Stimulated activated CD8-positive, alpha-beta memory T cell treated with anti-CD3 and anti-CD28 coated beads, Interleukin-4, amount 100 ng/mL, for 1 hour (primary cell): ENCODE measurements at places on chromosomes 16 and 17.

DNA sequence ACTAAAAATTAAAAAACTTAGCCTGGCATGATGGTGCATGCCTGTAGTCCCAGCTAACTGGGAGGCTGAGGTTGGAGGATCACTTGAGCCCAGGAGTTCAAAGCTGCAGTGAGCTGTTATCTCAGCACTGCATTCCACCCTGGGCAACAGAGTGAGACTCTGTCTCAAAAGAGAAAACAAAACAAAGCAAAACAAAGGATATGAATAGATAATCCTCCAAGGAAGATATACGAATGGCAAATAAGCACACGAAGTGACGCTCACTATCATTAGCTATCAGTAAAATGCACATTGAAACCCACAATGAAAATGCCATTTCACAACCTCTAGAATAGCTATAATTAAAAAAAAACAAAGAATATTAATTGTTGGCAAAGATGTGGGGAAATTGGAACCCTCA is 386.2 kb upstream of the CCL2 start:
- no peak for DNase-seq

- no peak for DNase-seq
These were observed 668 bp downstream of the MMP15 start for GRCh38 chr16:58026139-58026704.

DNA sequence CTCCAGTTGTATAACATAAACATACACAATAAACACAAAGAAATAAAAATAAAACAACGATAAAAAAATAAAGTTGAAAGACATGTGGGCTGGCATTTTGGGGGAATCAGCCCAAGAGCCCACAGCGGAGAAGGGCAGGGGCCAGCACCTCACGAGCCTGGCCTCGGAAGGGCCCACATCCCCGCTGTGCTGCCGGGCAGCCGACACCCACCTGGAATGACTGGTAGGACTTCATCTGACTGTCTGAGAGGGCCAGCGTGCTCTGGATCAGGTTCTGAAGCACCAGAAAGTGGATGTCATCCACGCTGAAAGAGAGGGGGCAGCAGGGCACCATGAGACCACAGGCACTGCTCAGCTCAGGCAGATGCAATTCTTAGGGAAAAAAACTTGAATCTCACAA is 73.5 kb downstream of the GTF3C1 start:
- no peak for DNase-seq

- no peak for DNase-seq
These were observed 6.9 kb downstream of the SNTB2 start for GRCh38 chr16:69193855-69194254.

DNA sequence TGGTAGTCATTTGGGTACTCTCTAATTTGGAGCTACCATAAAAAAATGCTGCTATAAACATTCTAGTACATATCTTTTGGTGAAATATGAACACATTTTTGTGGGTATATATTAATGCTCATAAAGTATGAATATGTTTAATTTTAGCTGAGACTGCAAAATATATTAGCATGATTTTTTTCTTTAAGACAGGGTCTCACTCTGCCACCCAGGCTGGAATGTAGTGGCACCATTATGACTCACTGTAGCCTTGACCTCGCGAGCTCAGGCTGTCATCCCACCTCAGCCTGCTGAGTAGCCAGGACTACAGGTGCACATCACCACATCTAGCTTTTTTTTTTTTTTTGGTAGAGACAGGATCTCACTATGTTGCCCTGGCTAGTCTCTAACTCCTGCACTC is 371.7 kb downstream of the SOX9 start:
- no peak for DNase-seq

DNA sequence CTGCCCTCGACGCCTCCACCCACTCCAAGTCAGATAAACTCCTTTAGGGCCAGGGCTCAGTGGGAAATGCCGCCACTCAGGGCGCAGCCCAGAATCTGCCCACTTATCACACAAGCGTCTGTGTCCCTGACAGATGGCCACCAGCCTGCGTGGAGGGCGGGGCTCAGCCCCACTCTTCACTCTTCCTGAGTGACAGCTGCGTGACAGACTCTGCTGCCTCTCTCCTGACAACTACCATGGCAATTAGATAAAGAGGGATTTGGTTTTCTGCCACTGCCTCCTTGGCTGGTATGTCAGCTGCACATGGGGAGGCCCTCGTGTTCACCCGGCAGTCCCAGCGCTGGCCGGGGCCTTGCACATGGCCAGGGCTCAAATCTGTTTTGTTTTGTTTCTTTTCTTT is 96.2 kb downstream of the RTN4RL1 start:
- no peak for DNase-seq

GRCh38 chr17:70610161-70610560 is 440.8 kb downstream of the KCNJ2 start:
- DNase-seq: no peak

DNA sequence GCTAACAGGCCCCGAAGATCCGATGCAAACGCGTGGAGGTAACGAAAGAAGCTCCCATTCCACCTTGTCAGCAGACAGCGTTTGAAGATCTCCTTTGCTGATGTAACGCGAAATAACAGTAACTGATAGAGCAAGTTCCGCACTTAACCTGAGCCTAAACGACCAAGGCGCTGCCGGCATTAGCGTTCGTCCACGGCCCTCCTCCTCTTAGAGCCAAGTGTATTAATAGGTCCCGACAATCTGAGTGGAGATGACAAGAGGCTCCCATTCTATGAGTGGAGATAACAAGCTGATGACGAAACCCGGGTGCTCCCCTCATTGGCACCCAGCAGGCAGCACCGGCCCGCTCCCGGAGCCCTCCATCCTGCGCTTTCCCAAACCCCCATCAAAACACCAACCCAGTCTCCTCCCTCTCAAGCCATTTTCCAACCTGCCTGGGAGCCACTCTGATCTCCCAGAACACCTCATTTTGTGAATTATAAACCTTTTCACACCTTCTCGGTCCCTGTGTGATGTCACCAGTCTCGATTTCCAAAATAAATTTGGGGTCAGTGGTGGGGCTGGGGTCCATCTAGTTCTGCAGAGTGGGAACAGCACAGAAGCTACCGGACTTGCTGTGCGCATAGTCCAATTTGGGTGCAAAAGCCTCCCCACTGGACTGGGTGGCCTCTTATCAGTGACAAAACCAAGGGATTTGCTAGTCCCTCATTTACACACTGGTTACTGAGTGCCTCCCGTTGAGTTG is 35.4 kb upstream of the ARL4D start:
- DNase-seq: no peak

DNA sequence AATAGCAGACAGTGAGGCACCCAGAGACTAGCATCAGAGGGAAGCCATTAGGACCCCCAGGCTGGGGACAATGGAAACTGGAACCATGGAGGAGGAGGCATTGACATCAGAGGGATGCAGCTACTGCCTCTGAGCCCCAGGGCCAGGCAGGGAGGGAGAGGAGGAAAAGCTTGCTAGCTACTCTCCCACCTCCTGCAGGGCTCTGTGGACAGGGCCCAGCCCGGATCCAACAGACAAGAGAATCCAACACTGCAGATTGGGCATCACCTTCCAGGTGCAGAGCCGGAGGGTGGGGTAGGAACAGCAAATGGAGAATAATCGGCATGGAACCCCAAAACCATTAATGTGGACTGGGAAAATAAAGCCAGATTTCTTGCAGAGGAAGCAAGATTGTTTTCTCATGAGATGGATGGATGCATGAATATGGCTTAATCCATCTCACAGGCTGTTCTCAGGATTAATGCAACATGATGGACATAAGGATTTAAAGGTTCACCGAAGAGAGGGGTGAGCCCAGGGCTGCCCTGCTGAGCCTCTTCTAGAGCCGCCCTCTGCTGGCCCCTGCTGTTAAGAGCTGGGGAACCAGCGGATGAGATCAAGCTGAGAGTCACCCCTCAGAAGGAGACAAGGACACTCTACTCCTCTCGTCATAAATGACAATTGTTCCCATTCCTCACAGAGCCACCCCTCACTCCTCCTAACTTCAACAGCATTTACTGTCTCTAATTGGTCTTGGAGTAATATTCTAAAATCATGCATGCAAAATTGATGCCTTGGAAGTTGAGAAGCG is 48.8 kb downstream of the DNAH3 start:
- no peak for DNase-seq

GRCh38 chr16:86392436-86393152 is 117.7 kb upstream of the FOXF1 start:
- DNase-seq: no peak

GRCh38 chr17:8558144-8558543 is 72.4 kb downstream of the MYH10 start:
- no peak for DNase-seq

DNA sequence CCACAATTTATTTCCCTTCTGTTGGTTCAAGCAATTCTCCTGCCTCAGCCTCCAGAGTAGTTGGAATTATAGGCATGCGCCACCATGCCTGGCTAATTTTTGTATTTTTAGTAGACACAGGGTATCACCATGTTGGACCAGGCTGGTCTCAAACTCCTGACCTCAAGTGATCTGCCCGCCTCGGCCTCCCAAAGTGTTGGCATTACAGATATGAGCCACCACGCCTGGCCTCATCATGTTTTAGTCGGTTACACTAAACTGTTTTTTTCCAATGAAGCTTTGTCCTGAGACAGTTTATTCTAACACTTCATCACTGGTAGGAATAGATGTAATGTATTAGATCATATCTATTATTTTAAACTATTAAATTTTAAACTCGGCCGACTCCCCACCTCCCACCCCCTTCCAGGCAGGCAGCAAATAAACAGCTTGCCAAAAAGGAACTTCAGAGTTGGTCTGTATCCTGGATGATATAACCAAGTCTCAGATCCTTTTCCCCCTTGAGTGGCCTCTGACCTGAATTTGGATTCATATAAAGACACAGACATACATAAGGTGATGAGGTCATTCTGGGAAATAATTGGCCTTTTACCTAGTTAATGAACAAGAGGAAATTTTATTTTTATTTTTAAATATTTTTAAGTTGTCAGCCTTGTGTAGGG is 18.4 kb upstream of the CORO6 start:
- DNase-seq: no peak

DNA sequence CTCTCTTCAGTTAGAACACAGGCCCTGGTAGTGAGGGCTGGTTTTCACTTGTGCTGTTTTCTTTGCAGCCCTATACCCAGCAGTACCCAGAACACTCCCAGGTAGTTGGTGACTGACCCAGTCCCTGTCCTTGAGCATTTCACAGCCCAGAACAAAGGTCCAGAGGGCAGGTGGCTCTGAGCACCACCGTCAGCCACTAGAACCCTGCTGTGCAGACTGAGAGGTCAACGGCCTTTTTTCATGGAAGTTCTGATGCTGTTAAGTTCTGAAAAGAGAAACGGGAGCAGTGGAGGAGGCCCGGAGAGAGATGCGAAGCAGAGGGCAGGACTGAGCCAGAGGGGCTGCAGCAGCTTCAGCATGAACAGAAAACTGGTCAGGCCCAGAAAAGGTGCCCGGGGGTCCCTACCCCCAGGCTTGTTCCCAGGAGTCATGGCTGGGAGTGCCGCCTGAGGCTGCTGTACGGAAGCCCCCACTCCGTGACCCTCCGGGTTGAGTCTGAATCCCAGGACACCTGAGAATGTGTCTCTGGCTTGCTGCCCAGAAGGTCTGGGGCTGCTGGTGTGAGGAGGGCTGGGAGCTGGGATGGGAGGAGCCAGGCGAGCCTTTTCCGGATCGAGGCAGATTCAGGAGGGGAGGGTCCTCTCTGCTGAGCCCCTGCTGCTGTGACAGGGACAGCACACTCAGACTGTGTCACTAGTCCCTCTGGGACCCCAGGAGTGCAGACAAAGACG is 8.7 kb downstream of the ZNF276 start:
- no peak for DNase-seq

- DNase-seq: peak; percentile 28
These were observed 516 bp downstream of the SLC16A6 start for GRCh38 chr17:68290268-68290954.

DNA sequence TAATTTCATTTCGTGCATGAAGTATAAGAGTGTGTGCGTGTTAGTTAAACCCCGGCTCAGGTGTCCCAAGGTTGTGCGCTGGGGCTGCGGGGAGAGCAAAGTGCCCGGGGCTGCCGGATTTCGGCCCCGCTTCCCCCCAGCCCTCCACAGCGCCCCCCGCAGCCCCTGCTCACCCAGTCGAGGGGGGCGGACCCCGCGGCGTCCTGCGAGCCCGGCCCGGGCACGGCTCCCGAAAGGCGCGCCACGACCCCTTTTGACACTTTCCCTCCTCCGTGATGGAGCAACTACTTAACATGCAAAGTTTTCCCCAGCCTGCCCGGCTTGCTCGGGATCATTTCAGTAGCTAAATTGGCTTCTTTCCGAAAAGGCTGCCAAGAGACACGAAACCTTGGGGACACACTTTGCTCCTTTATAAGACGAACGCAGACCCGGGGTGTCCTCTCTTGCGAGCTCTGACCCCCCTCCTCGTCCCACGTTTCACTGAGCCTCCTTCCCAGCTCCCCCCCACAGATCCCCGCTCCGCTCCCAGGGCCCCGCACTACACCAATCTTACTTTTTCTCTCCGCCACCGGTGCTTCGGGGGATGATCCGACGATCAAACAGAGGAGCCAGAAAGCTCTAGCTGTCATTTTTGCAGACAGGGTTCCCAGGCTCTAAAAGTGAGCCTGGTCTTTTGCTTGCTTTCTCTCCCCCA is 552 bp downstream of the C17orf58 start:
- no peak for DNase-seq

- no peak for DNase-seq
These were observed 26.6 kb downstream of the JPH3 start for GRCh38 chr16:87628940-87629339.

DNA sequence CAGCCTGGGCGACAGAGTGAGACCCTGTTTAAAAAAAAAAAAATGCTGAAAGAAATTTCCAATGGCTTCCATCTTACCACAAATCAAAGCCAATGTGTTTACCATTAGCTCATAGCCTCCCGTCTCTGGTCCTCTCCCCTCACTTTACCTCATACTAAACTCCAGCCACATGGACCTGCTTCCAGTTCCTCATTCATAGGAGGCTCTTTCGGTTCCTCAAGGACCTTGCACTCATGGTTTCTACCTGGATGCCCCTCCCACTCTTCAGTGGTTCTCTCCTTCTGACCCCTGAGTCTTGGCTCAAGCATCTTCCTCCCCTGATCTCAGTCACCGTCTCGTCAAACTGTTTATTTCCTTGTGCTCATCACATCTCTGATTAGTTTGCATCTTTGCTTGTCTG is 3.8 kb upstream of the DEF8 start:
- DNase-seq: no peak

- no peak for DNase-seq
These were observed 95.8 kb downstream of the IRF8 start for GRCh38 chr16:85994492-85995490.

DNA sequence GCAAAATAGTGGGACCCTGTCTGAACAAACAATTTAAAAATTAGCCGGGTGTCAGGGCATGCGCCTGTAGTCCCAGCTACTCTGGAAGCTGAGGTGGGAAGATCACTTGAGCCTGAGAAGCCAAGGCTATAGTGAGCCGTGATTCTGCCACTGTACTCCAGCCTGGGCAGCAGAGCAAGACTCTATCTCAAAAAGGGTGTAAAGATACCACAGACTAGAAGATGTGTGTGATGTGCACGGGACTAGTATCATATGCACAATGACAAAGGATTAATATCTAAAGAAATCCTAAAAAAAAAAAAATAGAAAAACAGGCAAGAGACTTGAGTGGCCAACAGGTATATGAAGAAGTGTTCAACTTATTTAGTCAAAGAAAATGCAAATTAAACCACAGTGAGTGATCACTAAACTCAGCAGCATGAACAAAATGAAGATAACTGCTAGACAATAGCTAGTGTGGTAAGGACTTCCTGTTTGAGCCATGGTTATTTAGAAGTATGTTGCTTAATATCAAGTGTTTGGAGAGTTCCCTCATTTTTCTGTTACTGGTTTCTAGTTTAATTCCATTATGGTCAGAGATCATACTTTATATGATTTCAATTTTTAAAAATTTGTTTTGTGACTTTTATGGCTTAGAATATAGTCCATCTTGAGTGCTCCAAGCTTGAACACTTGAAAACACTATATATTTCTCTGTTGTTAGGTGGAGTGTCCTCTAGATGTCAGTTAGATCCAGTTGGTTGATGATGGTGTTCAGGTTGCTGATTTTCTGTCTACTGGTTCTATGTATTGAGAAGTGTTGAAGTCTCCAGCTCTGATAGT is 14.7 kb upstream of the SLX4 start:
- no peak for DNase-seq
